Stomach (tissue), 19 donors: ENCODE measurements at places on chromosomes 1 and 21. TPM values are rescaled to one million over a fixed set of nuclear protein-coding genes. Genes with fewer than 3 reads are reported as not detected.

The SMIM11 gene
- polyA plus RNA-seq: 8.4 TPM

The ZSWIM5 gene
- 0.98 TPM for polyA plus RNA-seq

The NUF2 gene
- 7.2 TPM for polyA plus RNA-seq

The GRHL3 gene
- polyA plus RNA-seq: 0.61 TPM

- H3K4me3 ChIP-seq: no peak overlapping the region
- no peaks in the 10 kb centered on the region for H3K36me3 ChIP-seq
- H3K4me1 ChIP-seq: peaks cover 22% of the 10 kb centered on the region
- DNase-seq: no peak
Measured at GRCh38 chr1:184648160-184648855, 106.3 kb downstream of the EDEM3 start.

DNA sequence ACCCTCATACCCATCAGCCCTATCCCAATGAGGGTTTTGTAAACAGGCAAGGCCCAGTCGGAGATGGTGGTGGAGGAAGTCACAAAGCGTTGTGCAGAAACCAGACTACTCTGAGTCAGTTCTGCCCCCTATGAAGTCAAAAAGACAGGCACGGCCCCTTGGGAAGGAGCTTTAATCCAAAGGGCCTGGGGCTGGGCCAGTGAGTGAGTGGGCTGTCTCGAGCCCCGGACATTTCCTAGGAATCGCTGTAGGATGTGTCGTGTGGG lies 442 bp upstream of the AHCYL1 start:
- no peaks in the 10 kb centered on the region for H3K27me3 ChIP-seq
- DNase-seq: no peak
- peak overlapping the region; percentile 73 for H3K4me3 ChIP-seq
- H3K4me1 ChIP-seq: peaks cover 55% of the 10 kb centered on the region
- H3K27ac ChIP-seq: peak overlapping the region; percentile 99

DNA sequence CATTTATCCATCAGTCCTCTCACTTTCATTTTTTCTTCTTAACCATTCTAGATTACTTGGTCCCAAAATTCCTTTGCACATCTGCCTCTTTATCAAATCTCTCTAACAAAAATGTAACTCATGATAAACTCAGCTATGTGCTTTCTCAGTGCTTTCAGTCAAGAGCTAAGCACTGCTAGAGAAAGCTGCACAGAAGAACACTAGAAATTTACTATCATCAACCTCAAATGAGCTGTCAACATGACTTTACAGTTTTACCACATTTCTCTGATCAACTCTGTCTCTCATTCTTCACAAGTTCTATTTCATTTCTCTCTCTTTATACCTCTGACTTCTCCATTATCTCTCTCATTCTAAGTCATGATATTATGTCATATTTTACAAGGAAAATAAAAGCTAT lies 54.2 kb upstream of the PRKACB start:
- no peak overlapping the region for H3K4me3 ChIP-seq
- peaks cover 5% of the 10 kb centered on the region for H3K4me1 ChIP-seq
- H3K27ac ChIP-seq: no peak overlapping the region

The MPC2 gene
- polyA plus RNA-seq: 201 TPM

DNA sequence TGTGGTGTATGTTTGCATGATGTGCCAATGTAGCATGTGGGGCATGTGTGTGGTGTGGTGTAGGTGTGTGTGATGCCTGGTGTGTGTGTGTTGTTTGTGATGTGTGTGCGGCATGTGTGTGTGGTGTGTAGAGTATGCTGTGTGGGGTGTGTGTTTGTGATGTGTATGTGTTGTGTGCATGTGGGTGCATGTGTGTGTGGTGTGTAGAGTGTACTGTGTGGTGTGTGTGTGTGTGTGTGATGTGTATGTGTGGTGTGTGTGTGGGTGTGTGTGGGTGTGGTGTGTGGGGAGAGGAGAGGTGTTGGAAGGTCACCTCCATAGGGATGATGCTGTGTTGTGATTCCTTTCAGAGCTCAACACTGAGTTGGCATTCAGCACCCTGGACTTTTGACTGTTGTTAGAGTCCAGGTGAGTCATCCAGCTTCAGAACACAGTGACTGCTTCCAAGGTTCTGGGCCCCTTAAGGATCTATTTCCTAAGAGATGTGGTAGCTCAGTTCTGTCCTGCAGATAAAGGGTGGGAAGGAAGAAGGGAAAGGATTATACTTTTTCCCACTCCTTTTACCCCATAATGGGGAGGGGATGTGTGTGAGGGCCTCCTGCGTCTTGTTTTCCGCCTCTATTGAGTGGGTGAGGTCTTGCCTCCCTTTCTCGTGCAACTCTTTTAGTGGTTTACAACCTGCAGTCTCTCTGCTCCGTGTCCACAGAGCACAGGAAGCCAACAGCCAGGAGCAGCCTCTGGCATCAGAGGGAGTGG lies 47.6 kb downstream of the RHOU start:
- no peaks in the 10 kb centered on the region for H3K27me3 ChIP-seq
- H3K27ac ChIP-seq: peak overlapping the region; percentile 30
- DNase-seq: peak; percentile 87
- no peaks in the 10 kb centered on the region for H3K36me3 ChIP-seq

GRCh38 chr1:116573431-116574095 lies 2.7 kb upstream of the CD58 start:
- no peak overlapping the region for H3K27ac ChIP-seq
- DNase-seq: no peak
- no peaks in the 10 kb centered on the region for H3K27me3 ChIP-seq

DNA sequence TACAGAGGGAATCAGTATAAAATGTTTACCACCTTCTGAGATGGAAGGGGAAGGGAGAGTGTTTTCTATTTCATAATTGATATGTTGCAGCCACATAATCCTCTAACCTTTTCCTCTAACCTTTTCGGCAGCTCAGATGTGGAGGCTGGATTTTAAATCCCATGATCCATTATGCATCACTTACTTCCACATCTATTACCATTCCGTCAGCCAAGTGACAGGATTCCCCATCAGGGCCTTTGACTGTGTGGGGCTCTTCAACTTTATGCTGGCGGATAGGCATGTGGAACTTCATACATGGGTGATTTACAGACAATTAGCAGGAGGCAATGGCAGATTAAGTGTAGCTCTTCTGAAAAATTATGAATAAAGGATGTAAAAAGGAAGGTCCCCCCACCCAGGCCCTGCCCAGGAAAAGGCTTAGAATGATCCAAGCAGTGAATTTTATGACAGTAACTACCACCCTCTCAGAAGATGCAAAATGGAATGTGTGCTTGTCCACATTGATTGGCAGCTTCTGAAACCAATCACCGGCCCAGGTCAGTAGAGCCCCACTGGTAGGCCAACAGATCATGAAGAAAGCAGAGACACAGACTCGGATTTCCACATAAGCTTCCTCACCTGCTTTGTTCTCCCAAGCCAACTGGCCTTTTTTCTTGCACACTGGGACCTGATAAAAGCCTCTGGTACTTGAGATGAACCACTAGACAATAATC lies 147.0 kb downstream of the ST6GALNAC5 start:
- no peaks in the 10 kb centered on the region for H3K27me3 ChIP-seq
- no peaks in the 10 kb centered on the region for H3K36me3 ChIP-seq
- DNase-seq: no peak
- H3K27ac ChIP-seq: no peak overlapping the region

The MATN1 gene
- polyA plus RNA-seq: not detected

DNA sequence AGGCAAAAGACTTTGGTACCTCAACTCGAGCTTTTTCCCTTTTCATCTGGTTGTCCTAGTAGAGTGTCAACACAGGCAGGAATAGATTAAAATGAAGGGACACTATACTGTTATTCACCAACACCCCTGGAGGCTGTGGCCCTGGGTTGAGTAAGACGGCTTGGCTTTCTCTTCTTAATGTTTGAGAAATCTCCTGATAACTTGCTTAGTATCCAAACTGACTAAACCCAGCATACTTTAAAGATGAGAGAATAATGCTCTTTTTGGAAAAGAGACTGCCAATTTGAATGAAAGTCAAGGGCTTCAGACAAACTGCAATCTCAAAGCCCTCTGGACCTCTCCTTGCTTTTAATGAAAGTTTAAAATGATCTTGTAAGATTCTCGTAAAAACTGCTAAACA lies 2.6 kb upstream of the SLC30A1 start:
- peaks cover 15% of the 10 kb centered on the region for H3K4me1 ChIP-seq
- no peaks in the 10 kb centered on the region for H3K36me3 ChIP-seq
- H3K27ac ChIP-seq: no peak overlapping the region
- H3K27me3 ChIP-seq: no peaks in the 10 kb centered on the region
- DNase-seq: no peak

DNA sequence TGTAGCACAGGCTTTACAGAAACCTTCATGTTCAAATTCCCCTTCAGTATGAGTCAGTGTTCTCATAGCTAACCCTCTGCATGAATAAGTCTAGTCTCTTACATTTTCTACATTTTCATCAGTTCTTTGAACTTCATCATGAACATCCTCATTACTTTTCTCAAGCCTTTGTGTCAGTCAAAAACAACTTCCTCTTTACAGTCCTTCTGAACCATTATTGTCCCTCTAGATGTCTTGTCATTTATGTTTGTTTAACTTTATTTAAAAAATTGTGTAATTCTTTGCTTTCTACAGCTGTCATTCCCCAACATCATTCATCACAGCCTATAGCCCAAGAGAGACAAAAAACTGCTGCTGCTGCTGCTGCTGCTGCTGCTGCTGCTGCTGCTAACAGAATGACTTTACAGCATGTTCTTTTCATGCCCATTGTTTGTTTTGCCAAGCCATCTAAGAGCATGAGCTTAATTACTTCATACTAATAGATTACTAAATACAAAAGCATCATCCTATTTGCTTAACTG lies 133.1 kb downstream of the LRRC40 start:
- H3K27me3 ChIP-seq: no peaks in the 10 kb centered on the region
- peak; percentile 19 for DNase-seq
- no peak overlapping the region for H3K4me3 ChIP-seq
- H3K27ac ChIP-seq: no peak overlapping the region
- H3K4me1 ChIP-seq: no peaks in the 10 kb centered on the region

The LHX4 gene
- not detected for polyA plus RNA-seq

DNA sequence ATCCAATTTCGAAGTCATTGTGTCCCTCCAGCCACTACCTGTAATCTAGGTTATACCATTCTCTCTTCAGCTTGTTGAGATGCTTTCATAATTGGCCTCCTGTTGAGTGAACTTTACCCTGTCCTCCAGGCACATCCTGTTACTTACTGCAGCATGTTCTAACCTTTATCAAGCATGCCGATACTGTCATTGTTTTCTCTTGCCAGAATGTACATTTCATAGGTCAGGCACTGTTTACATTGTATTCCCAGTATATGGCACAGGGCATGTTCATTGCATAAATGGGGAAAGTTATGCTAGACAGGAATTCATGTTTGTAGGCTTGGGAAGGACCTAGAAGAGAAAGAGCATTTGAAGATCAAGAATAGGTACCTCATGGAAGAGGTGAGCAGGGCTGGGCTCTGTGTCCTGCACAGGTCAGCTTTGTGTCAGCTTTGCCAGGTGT lies 10.2 kb downstream of the CXADR start:
- no peaks in the 10 kb centered on the region for H3K27me3 ChIP-seq
- H3K4me1 ChIP-seq: peaks cover 53% of the 10 kb centered on the region
- H3K36me3 ChIP-seq: no peaks in the 10 kb centered on the region
- no peak for DNase-seq
- H3K27ac ChIP-seq: peak overlapping the region; percentile 57

The LRRC53 gene
- polyA plus RNA-seq: not detected

GRCh38 chr1:39360731-39361130 lies 130.7 kb upstream of the BMP8A start:
- H3K4me3 ChIP-seq: no peak overlapping the region
- peaks cover 92% of the 10 kb centered on the region for H3K36me3 ChIP-seq
- no peak overlapping the region for H3K27ac ChIP-seq
- no peaks in the 10 kb centered on the region for H3K4me1 ChIP-seq
- no peak for DNase-seq

DNA sequence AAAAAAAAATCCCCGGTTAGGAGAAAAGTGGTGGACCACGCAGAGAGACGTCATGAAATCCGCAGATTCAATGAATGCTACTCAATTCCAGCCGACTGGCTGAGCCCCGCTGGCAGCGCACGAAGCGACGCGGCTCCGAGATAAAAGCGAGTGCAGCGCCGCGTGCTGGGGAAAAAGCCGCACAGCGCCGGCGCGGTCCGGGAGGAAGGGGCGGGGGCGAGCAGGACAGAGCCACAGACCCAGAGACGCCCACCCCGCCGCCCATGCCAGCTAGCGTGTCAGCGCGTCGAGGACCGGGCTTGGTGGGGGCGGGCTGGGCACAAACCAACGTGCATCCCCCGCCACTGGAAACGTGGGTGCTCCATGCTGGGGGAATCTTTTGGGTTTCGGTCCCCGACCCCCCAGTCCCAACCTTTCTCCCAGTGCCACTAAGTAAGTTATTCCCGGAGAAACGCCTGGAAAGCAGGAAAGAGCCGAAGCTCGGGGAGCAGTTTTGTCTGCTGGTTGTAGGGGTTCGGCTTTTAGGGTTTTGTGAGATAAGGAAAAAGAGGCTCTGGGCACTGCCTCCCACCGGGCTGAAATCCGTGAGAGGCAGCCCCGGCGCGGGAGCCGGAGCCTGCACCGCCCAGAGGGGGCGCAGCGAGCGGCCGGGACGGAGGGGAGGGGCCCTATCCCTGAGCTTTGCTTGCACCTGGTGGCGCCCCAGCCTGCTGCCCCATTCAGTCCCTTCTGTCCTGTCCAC lies at the start of gene KCNJ6:
Gene KCNJ6, minus strand, starts transcription at position 148 of the 742 bp plus-strand sequence. CDS start 75,775 bp downstream, outside the sequence.
- peak; percentile 35 for DNase-seq
- H3K27me3 ChIP-seq: peaks cover 3% of the 10 kb centered on the region
- no peaks in the 10 kb centered on the region for H3K36me3 ChIP-seq
- peaks cover 22% of the 10 kb centered on the region for H3K4me1 ChIP-seq

DNA sequence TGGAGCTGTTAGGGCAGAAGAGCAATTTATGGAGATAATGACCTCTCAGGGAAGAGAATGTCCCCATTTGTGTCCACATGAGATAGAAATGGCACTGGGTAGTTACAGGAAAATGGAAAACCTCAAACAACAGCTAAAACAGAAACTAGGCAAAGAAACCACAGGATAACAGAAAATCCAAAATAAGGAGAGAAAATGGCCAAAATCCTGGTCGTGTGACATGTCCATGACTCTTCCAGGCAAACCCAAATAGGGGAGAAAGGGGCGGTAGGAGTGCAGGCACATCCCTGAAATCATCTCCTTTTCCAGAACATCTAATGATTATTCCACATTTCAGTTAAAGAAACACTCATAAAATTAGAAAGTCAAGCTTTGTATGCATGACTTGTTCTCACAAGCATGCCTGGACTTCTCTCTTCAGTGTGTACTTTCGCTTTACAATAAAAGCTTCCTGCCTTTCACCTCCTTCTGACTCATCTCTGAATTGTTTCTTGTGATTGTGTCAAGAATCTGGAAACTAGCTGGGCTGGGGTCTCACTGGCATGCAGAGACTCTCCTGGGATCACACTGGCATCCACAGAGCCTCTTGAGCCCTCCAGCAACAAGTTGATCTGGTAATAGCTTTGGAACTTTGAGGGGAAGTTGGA lies 171.4 kb upstream of the ZP4 start:
- no peak overlapping the region for H3K27ac ChIP-seq
- H3K4me3 ChIP-seq: no peak overlapping the region
- H3K36me3 ChIP-seq: no peaks in the 10 kb centered on the region

The NHLH1 gene
- 0.08 TPM for polyA plus RNA-seq

DNA sequence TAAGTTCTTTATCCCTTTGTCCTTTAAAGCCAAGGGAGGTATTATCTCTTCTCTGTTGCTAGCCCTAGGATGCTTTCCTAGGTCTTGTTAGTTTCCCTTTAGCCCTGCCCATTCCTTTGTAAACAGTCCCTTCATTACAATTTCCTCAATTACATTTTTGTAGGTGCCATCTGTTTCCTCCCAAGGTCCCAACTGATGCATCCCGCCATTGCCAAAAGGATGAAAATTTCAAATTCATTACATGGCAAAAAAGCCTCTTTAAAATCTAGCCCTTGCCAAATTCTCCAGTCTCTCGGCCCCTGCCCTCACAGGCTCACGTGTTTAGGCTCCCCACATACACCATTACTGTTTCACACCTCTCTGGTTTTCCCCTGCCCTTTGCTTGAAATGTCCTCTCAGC lies 151.9 kb upstream of the C1orf87 start:
- no peaks in the 10 kb centered on the region for H3K36me3 ChIP-seq
- no peak overlapping the region for H3K4me3 ChIP-seq
- no peaks in the 10 kb centered on the region for H3K27me3 ChIP-seq
- H3K27ac ChIP-seq: no peak overlapping the region
- no peaks in the 10 kb centered on the region for H3K4me1 ChIP-seq
- no peak for DNase-seq
